ENCODE measurements at places on chromosomes 16 and 17.

- DNase-seq: no peak
Observed at GRCh38 chr16:61968242-61969076, 67.8 kb downstream of the CDH8 start.

DNA sequence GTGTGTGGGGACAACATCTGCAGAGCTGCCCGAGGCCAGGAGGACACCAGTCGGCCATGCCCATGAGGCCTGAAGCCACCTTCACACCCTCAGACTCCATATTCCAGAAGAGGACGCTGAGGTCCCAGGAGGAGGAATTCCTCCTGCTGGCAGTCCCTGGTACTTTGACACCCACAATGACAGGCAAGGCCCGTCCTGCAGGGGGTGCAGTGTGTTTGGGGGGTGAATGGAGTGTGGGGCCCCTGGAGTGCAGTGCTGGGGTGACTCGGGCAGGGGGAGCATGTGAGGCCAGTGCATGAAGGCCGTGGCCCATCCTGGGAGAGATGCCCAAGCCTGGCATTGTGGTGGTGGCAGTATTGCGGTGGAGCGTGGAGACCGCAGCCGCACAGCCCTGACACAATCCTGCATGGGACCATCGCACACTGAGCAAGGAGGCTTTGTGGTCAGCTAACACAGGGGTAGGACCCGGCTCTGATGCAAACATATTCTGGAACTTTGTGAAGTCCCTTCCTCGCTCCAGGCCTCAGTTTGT is 52.2 kb downstream of the ZDHHC7 start:
- DNase-seq: no peak

- no peak for DNase-seq
Observed at GRCh38 chr16:14566599-14566998, 63.5 kb downstream of the PARN start.

- no peak for DNase-seq
Observed at GRCh38 chr17:58224315-58224714, 5.3 kb upstream of the MKS1 start.

DNA sequence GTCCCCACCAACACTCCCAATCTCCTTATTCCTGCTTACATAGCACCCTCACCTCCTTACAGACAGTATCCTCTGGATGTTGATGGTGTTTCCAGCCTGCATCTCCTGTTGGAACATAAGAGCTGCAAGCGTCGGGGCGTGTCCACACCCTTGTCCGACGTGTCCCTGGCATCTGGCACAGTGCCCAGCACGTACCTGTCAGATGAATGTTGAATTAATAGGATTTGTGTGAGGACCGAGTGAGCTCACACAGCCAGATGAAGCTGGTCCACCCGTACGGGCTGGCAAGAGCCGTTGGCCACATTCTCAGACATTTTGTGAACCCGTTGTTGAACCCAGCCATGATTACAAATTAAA is 12.2 kb upstream of the CBX4 start:
- DNase-seq: peak; percentile 96

DNA sequence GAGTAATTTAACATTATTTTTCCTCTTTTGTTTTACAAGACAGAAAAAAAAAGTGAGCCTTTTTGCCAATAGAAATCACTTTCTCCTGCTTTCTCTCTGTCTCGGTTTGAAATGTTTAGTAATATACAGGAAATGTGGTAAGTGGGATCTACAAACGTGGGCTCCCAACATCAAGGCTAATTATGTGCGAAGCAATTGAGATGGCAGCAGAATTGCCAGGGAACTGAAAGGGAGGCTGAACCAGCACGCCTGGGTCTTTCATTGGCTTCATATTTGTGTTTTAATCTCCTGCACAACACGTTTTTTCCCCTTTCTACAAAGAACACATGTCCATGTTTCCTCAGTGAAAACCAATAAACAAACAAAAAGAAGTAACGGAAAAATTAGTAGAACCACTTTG is 743.9 kb upstream of the SOX9 start:
- no peak for DNase-seq

DNA sequence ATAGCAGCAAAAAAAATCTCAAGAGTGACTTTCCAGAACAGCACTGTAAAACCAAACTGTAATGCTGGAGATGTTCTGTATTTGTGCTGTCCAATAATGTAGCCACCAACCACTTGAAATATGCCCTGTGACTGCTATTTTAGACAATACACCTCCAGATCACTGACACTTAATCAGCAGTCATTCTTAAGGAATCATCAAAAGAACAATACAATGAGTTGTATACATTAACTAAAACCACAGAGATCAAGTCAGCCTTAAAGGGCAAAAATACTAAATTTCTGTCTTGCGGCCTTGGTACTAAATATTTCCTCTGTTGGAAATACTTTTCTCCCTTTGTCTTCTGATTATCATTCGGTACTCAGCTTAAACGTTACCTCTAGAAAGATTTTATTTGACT is 33.6 kb upstream of the ANKFY1 start:
- no peak for DNase-seq

DNA sequence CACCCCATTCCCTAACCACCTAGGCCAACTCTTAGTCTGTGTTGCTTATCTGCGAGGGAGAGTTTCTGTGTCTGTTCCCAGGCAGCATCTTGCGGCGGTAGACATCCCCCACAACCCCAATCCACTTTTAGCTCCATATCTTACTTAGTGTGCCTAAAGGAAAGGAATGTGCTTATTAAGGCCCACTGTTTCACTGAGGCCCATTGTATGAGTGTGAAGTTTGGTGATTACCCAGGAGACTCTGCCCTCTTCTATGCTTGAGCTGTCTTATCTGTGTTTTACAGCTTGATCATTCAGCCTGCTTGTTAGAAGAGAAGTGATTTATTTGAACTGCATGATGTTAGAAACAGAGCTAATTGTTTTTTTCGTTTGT is 10.3 kb upstream of the MLYCD start:
- DNase-seq: no peak
